ENCODE measurements at places on chromosomes 11 and 22. TPM values are rescaled to one million over a fixed set of nuclear protein-coding genes. Genes with fewer than 3 reads are reported as not detected.
A peak's percentile ranks its signal among the peaks of the same experiment; 100 is the strongest.

The FAM227A gene
- polyA plus RNA-seq: 6.4 TPM

The KRTAP5-1 gene
- 0.24 TPM for polyA plus RNA-seq

- DNase-seq: no peak
Measured at GRCh38 chr22:40200795-40201530, 23.2 kb downstream of the TNRC6B start.

DNA sequence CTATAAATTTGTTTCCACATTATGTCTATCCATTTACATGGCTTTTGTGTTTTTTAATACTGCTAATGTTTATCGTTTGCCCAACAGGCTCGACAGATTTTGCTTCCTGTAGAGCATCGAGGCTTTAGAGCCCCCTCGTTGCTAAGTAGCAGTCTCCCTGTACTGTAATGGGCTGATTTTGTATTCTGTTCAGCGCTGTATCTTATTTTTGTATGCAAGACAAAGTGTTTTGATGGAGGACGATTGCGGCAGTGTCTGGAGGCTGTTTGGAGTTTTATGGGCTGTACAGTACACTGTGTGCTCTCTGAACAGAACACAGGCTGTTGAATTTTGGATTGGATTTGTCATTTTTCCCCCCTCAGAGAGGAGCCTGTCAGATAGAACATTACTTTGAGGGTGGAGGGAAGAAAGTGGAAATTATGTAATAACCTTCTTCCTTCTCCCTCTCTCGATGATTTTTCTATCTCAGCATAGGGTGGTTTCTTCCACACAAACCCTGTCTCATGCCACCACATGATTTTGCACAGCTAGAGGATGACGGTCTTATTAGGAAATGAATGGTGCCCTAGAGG is 104.4 kb downstream of the ZBTB16 start:
- DNase-seq: no peak

The PARVA gene
- polyA plus RNA-seq: 128 TPM

The SMIM35 gene
- polyA plus RNA-seq: 0.10 TPM

GRCh38 chr11:16791191-16791961 is 52.9 kb downstream of the C11orf58 start:
- no peak for DNase-seq

DNA sequence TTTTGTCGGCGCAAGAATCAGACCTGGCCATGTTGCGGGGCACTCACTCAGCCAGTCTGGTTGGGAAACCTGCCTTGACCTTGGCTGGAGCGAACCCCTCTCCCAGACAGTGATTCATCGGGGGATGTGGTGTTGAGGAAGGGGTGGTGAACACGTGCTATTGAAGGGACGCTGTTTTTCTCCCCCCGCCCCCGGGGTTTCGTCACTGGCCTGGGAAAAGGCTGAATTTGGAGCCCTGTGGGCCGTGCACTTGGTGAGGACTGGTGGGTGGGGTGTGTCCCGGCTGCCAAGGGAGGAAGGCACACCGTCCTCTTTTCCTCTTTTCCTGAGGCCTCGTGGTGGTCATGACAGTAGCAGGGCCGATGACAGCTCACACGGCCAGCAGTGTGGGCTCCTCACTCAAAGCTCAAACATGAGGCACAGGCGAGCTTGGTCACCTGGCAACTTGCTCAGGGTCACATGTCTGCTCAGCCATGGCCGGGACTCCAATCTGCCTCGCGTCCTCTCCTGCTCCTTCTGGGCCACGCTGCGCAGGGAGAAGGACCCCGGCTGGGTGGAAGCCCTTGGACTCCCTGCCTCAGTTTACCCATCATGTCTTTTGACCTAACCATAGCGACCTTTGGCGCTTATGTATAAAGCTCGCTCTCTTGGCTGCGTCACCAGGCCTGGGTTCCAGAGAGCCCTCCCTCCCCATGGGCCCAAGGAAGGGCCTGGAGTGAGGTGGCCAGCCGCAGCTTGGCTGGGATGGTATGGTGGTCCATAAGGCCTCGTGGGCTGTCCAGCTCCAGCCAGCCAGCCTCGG is 49.4 kb downstream of the SMIM38 start:
- DNase-seq: no peak

- DNase-seq: no peak
Measured at GRCh38 chr11:92382311-92382710, 157.7 kb downstream of the FAT3 start.

The SEPTIN3 gene
- polyA plus RNA-seq: 10.0 TPM

DNA sequence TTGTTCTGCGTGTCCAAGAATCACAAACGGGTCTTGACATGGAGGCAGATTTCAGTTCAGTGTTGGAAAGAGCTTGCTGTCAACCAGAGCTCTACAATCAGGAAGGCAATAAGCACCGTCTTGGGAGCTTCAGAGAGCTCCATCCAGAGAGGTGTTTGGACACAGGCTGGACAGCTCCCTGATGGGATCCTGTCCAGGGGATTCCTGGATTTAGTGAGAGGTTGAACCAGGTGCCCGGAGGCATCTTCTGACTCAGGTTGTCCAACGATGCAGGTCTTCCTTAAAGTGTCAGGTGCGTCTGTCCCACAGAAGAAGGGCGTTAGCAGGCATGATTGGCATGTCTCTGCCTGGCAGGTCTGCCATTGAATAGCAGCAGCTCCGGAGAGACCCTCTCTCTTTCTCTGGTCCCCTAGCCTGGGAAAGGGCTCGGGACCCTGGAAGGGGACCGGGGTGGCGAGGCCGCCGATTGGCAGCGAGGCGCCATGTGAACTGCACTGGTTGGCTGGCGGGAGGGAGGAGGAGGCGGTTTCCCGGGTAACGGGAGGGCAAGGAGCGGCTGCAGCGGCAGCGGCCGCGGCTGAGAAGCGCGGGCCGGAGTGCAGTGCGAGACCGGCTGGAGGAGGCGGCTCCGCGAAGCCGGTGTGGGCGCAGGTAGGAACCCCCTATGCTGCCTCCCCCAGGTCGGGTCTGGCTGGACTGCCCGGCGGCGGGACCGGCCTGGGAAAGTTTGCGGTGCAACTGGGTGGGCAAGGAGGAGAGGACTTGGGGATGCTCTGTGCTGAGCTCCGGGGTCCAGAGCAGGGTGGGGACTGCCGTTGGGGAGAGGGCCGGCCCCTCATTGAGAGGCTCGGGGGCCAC is 104.1 kb upstream of the E2F8 start:
- no peak for DNase-seq

The CECR2 gene
- 19.9 TPM for polyA plus RNA-seq

DNA sequence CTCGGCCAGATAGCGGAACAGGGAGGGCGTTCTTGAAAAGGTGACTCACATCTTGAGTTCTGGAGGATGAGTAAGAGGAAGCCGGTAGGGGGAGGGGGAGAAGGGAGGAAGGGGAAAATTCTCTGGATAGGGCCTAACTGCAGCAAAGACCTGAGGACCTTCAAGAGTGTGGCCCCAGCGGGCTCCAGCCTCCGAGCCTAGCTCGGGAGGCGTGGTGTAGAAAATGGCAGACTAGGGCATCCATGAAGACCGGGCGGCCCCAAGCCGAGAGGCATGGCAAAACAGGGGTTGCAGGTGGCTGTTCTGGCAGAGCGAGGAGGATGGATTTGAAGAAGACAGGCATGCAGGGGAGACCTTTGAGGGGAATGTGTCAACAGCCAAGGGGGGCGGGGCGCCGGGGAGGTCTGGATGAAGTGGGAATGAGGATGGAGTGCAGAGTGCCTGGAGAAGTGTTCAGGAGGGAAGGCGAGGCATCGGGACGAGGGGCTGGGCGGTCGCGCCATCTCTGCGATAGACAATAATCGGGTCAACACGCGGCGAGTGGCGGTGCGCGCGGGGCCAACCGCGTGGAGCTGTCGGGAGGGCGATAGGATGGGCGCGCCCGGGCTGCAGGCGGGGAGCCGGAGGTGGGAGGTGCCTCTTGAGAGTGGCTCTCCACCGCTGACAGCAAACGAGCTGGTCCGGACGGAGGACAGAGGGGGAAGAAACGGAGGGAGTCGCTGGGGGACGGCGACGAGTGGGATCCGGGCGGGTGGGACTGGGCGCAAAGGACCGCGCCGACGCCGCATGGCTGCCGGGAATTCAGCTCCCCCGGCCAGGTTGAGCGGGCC is 40.0 kb upstream of the CREB3L1 start:
- DNase-seq: no peak

DNA sequence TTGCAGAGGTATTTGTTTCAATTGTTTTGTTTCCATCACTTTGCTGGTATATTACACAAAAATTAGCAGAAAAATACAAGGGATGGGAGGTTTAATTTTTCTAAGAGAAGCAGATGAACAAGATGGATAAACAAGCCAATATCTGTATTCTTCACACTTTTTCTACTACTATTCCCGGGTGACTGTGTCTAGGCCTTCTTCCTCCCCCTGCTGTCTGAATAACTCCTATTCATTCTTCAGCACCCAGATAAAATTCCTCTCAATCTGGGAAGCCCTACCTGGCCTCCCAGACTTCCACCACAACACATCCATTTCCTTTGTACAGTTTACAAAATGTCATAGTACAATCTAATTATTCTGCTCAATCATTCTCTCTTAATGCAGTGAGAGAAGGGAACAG is 666.6 kb upstream of the TENM4 start:
- no peak for DNase-seq

The PDE3B gene
- polyA plus RNA-seq: 2.3 TPM

GRCh38 chr11:57290288-57290687 is 34.5 kb downstream of the TNKS1BP1 start:
- no peak for DNase-seq

DNA sequence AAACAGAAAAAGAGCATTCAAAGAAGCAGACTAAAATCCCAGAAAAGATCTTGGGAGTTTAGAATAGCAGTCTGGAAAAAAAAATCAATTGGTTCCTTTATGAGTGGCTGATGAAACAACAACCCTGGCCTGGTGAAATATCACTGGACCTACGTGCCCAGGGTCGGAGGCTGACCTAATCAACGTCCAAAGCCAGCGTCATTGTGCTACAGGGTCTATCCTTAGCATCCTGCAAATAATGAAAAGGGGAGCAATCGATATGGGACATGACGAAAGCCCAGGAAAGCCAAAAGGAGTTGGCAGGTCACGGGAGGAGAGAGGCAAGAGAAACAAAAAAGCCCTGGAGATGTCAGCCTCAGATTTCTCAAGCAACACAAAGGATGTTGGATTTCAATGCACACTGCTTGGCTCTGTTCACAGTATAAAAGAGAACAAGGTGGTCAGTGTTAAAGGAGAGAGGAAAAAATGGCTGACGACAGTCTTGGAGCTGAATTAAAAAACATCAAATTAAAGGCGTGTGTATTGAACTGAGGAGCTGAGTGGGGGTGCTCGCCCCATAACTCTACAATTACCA is 148.8 kb downstream of the BLID start:
- DNase-seq: no peak

DNA sequence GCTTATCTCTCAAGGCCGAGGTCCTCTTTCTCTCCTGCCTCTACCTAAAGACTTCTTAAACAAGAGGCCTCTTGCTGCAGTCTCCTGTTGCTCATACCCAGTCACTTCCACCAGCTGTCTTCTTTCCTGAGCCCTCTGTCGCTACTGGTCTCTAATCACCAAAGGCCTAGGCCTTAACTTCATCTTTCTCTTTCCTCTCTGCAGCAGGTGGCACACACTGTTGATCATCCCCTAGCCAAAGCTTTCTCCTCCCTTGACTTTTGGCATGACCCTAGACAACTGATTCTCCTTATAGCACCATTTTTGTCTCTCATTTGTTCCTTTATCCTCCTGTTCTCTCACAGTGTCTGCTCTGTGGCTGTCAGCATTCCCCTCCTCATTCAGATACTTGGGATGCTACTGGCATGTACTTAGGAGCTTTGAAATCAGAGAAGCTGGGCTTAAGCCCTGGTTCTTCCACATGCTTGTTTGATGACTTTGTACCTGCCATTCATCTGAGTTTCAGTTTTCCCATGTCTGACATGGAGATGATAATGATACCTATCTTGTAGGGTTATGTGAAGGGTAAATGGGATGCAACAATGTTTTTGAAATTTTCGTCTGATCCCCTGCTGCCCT is 22.4 kb downstream of the ENDOD1 start:
- no peak for DNase-seq

The TRIM49D1 gene
- not detected for polyA plus RNA-seq

The TBX10 gene
- not detected for polyA plus RNA-seq

The TIGD3 gene
- 0.41 TPM for polyA plus RNA-seq

GRCh38 chr11:130672911-130673310 is 224.5 kb downstream of the ADAMTS15 start:
- no peak for DNase-seq

DNA sequence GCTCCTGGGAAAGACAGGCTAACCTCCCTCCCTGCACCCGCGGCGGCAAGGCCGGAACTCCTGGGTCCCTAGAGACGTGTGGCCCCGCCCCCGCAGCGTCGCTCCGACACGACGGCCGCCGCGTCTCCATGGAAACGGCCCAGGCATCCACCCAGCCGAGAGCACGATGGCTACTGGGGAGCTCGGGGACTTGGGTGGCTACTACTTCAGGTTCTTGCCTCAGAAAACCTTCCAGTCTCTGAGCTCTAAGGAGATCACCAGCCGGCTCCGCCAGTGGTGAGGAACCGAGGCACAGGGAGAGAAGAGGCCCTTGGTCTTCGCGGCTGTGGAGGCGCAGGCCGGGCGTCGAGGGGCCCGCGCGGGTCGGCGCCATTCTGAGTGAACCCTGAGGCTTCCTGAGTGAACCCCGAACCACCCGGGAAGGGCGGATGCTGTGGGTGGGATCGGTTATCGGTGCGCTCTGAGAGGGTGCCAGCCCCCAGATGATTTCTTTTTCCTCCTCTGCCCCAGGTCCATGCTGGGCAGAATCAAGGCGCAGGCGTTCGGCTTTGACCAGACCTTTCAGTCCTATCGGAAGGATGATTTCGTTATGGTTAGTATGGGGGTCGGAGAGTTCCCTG is at the start of gene CFAP300:
Gene CFAP300, plus strand, starts transcription at position 133 of the 620 bp plus-strand sequence. Its CDS starts 34 bp downstream, at position 167.
- DNase-seq: peak; percentile 51

DNA sequence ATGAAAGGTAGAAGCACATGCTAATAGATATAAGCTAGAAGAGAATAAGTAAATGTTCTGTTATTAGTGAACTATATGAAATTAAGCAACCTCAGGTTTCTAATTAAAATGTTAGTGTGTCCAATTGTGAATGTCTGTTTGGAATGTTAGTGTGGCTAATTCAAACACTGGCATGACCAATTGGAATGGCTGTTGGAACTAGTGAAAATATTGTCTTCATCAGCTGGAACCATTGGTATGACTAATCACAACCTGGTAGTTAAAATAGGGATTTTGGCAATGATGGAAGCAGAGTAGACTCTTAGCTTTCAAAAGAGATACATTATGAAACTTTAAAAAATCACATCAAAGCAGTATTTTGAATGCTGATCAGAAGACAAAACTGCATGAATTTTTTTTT is 66.8 kb downstream of the CYB5R2 start:
- DNase-seq: no peak

The TUG1 gene
- 216 TPM for polyA plus RNA-seq

- DNase-seq: no peak
Measured at GRCh38 chr22:45088576-45088975, 75.1 kb upstream of the NUP50 start.

The SCGB2A2 gene
- polyA plus RNA-seq: not detected

- no peak for DNase-seq
Measured at GRCh38 chr11:132453406-132453805, 1078.9 kb downstream of the OPCML start.

DNA sequence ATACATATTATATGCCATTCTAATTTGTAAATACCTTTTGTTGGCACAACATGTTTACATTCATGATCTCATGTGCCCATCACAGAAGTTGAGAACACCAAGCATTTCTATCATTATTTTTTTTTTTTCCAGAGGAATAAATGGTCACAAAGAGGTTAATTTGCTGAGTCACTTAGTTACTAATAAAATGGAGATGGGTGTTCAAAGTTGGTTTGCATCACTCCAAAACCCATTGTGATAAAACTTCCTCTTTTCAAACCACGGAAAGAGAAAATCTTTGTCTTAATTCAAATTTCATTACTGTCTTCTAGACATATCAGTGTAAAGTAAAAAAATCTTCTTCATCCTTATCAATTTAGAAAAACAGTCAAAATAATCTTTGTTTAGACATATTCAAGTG is 636.8 kb upstream of the CCDC179 start:
- DNase-seq: no peak

The GRAP2 gene
- 0.50 TPM for polyA plus RNA-seq

- DNase-seq: no peak
Measured at GRCh38 chr11:30404136-30404535, 81.2 kb downstream of the ARL14EP start.

The TP53I11 gene
- polyA plus RNA-seq: 60.8 TPM
